Neural progenitor cell (in vitro differentiated cells): ENCODE measurements at places on chromosomes 6 and 20. TPM values are rescaled to one million over a fixed set of nuclear protein-coding genes. Genes with fewer than 3 reads are reported as not detected.

Gene SLC24A3
- 0.21 and 0.31 TPM in 2 replicates for total RNA-seq

DNA sequence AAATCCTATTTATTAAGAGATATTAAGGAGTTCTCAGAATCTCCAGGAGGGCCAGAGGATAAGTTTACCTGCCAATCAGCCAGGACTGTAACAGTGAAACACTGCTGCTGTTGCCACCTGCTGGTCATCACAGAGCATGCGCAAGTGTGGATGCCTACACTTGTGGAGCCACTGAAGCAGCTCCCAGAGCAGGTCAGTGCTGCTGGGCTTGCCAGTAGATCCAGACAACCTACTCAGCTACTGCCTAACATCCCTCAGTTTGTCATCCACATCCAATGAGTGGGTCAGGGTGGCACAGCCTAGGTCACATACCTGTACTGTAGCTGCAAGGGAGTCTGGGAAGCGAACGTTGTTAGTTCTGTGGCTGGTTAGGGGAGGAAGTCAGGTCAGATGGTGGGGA is 18.3 kb upstream of the NHSL1 start:
- H3K36me3 ChIP-seq, result no peaks in the 10 kb centered on the region
- DNase-seq, result peak; percentile 45
- H3K4me3 ChIP-seq, result no peak overlapping the region
- H3K27ac ChIP-seq, result no peak overlapping the region
- H3K4me1 ChIP-seq, result peaks cover 26% of the 10 kb centered on the region

DNA sequence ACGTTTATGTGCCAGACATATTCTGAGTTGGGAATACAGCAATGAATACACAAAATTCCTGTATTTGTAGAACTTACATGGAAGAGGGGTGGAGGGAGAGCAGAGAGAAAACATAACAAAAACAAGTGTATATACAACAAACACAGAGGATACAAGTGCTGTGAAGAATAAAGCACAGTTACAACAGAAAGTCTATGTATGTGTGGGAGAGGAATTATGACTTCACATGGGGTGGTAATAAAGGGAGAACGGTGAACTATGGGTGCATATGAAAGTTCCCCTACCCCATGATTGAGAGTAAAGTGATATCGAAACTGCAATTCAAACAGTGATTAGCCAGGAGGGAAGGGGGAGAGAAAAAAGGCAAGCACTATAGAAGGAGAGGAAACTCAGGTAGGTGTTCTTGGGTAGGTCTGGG is 24.6 kb downstream of the HBS1L start:
- H3K36me3 ChIP-seq, result peaks cover 4% of the 10 kb centered on the region
- no peak overlapping the region for H3K4me3 ChIP-seq
- H3K27me3 ChIP-seq, result no peaks in the 10 kb centered on the region
- no peak for DNase-seq
- H3K27ac ChIP-seq, result no peak overlapping the region

Gene SYCP2
- total RNA-seq, result 0.06 and 0.88 TPM in 2 replicates

Gene HLA-DQA1
- not detected in 2 replicates for total RNA-seq

Gene ADAT2
- total RNA-seq, result 12.2 and 17.8 TPM in 2 replicates
